ENCODE measurements at places on chromosomes 13 and 19.

DNA sequence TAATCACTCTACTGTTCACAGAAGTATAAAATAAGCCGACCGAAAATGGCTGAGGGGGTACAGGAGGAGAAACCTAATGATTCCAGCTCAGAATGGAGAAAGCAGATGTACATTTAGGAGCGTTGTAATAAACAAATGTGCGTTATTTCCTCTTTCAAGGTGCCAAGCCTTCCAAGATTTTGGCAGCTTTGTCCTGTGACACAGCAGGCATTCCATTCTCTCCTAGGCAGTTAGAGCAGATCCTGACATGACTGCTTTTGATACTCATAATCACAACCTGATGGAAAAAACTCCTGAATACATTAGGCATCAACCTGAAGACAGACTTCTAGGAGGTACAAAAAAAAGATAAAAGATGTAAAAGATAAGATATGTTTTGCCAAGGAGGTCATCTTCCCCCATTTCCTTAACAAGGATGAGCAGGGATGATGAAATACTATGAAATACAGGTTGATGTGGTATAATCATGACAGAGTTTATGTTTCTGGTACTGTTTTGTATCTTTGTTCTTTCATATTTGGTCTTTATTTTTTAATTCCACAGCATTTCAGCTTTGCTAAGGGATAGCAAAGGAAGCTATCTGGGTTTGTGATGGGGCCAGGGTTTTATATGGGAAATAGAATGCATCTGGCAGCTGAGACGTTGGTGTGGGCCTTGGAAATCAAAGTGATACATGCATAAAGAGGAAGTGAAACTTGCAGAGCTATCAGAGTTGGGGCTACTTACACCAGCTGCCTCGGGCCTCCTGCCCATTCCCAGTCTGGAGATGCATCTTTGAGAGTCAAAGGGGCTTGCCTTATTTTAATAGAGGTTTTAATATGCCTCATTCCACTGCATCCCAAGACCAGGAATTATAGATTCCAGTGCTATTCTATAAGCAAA, 222.5 kb downstream of the OXGR1 start:
- DNase-seq = no peak

DNA sequence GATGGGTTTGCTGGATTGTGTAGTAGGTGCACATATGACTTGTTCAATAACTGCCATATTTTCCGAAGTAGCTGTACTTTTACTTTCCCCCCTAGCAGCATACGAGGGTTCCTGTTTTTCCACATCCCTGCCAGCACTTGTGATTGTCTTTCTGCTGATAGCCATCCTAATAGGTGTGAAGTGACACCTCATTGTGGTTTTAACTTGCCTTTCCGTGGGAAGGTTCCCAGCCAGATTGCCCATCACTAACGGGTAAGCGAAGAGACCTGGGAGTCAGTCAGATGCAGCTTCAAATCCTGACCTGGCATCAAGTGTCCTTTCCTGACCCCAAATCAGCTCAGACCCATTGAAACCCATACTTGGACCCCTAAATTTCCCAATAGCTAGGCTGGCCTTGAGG, 4.5 kb downstream of the CLPTM1 start:
- no peak for DNase-seq

- DNase-seq = no peak
These were observed 73.4 kb downstream of the SOX1 start for GRCh38 chr13:112140366-112140765.

GRCh38 chr13:113616281-113616906, 31.8 kb downstream of the TFDP1 start:
- no peak for DNase-seq

DNA sequence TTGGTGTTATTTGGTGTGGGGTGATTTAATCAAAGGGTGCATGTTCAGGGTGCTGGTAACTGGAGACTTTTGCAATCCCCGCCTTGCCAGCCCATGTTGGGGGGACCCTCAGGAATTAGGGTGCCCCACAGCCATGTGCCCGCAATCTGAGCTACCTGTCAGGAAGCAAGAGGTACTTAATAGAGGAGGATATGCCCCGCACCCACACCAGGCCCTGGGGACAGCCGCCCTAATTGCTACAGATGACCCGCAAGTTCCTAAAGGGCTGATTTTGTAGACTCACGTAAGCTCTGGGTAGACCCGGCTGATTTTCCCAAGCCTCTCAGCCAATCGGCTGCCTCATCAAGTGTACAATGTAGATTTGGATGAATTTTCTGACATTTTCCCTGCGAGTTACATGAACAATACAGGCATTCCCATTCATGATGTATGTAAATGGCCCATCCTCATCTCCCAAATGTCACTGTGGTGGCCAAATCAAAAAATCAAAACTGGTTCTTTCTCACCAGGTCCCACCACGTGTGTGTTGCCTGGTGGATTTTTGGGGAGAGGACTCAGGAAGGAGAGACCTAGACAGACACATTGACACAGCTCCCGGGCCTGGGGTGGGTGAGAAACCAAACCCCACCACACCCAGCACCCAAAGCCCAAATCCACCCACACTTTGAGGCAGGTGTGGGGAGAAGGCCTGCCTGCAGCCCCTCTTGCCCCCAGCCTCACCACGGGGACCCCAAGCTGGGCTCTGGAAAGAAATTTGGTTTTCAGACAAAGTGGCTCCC, 119.2 kb upstream of the SPACA7 start:
- no peak for DNase-seq

Measured in stimulated activated naive CD4-positive, alpha-beta T cell treated with Interleukin-2 at 50 U/mL for 16 hours (primary cell).